ENCODE measurements at places on chromosomes 2 and 18.

- DNase-seq: no peak
These were observed 80.5 kb upstream of the AFF3 start for GRCh38 chr2:100222844-100223243.

DNA sequence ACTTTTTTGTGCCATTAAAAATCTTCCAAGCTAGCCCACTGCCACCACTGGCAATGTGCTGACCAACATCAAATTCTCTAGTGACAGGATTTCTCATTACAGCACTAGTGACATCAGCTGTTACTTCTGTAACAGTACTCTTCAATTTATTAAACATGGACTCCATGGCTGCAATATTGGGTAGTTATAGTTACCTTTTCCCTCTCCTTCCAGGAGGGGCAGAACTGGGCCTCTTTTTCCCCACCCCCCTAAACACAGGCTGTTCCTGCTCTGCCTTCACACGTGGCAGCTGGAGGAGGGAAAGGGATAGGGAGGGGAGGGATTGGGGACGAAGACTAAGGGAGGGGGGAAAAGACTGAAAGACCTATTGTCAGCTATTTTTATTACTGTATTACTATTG is 38.1 kb downstream of the TRAK2 start:
- DNase-seq: no peak

GRCh38 chr2:190156530-190157212 is 94.1 kb upstream of the MSTN start:
- no peak for DNase-seq

DNA sequence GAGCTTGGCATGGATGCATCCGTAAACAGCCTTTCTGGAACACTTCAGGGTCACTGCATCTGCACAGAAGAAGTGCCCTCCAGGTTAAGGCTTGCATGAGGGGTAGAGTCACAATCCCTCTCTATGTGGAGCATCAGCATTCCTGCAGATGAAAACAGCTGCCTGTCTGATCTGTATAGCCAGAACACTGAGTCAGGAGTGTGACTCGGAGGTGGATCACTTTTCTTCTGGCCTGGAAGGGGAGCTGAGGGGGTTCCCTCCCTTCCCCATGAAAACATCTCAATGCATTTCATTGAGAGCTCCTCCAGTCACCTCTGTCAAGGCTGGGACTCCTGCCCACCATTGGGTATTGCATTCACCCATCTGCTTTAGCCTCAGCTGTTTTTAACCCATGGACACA is 72.5 kb upstream of the SERPINE2 start:
- no peak for DNase-seq

DNA sequence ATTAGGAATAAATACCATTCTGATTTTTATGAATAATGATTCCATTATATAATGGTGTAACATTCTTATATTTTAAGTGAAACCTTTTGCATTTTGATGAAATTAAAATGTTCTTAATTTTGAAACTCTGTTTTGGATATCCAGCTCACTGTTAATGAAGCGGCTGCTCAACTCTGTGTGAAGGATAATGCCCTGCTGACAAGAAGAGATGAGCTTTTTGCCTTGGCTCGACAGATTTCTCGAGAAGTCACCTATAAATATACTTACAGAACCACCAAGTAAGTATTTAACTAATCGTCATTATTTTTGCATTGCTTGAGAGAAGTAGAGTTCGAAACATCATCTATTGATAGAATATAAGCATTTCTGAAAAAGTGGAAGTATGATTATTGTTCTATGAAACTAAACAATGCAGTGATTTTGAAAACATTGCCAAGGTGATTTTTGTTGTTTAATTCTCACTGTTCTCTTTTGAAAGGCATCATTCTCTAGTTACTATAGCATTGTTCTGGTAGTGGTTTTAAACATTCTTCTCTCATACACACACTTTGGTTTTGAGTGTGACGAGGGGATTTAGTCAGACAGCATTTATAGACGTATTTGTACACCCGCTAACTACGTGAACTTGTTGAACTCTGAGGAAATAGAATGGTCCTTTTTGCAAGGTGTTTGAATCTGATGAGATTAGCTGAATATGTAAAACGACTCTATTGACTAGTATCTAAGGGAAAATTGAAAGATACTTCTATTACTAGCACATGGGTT is 21.5 kb downstream of the NAB1 start:
- no peak for DNase-seq

DNA sequence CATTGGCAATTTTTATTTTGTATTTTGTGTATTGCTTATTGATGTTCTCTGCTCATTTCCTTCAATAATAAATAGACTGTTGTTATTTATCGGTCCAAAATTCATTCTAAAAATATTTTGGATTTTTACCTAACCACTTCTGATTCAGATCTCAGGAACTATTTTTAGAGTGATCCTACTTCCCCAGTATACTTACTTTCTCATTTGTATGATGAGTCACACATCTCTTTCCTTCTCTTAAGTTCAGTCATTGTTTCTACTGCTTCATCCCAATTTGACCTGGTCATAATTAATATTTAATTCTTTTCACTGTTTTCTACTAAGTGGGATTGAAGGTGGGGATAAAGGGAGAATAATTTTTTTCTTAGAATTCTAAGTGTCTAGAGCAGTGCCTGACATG is 75.1 kb downstream of the AGPS start:
- DNase-seq: no peak

GRCh38 chr18:39871961-39872360 is 2083.1 kb upstream of the PIK3C3 start:
- DNase-seq: no peak

- no peak for DNase-seq
These were observed 39.8 kb upstream of the KCNF1 start for GRCh38 chr2:10871978-10872377.

DNA sequence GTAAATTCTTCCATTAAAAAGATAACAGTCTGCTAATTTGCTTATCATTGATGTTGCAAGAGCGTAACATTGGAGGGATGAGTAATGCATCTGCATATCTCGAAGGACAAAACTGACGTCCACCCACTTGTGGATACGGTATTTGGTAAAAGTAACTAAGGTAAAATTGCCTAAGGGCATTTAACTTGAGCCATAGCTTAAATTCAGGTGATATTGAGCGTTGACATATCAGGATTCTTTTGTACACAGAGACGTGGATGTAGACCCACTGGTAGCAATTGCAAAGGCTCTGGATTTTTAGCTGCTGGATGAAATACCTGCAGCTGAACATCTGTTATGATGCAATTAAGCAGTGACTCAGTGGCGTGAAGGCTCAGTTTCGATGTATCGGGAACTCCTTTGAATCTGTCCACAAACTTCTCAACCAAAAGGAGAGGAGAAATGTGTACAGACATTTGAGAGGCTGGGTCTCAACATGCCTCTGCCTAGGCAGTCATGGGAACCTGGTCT is 119.3 kb downstream of the SPTBN1 start:
- no peak for DNase-seq

- DNase-seq: no peak
These were observed 34.1 kb downstream of the NFATC1 start for GRCh38 chr18:79429785-79430281.

DNA sequence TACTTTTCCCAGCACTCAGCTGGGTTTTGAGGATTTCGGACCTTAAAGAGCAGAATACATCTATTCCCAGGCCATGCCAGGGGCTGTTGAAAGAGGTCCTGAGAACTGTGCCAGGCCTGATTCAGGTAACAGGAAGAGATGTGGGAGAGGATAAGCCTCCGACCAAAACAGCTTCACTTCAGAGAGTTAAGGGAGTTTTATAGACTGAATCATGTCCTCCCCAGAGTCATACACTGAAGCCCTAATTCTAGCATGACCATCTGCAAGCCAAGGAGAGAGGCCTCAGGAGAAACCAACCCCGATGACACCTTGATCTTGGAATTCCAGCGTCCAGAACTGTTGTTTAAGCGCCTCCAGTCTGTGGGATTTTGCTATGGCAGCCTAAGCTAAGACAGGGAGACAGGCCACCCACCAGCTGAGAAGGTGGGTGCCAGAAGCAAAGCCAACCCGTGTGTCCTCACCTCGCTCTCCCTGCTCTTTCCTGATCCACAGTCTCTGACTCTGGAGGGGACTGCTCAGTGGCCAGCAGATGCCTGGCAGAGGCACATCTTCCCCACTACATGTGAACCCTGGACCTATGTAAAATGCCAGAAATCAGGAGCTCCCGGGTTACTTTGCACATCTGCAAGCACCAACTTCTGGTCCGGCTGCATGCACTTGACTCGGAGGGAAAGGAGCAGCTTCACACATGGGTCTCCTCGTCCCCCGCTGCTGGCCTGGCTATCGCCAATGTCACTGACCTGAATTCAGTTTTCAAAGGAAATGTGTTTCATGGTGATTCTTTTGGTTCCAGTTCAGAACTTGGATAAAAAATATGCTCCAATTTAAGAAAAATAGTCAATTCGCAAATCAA is 116.8 kb upstream of the EPC2 start:
- no peak for DNase-seq

GRCh38 chr2:40639320-40639719 is 187.4 kb upstream of the SLC8A1 start:
- no peak for DNase-seq

DNA sequence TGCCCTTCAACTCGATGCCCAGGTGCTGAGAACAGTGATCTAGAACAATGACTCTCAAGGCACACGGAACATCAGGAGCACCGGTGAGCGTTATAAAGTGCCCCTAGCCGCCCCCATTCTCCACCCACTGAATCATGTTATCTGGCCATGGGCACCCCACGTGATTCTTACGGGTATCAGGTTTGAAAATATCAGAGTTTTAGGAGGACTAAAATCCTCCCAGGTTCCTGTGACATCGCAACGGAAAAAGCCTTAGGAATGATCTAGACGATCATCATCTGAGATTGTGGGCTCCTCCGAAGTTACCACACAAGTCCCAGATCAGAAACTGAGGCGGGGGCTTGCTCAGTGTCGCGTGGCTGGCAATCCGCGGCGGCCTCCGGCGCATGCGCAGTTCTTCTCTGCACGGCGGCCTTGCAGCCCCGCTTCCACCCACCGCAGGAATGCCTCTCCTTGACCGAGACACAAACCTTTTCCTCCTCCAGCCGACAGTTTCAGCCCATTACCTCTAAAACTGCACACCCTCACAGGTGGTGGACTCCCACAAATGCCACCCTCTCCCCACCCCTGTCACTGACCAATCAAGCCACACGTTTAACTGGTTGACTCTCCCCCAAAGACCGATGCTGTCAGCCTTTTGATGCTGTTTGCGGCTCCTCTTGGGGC is 5.8 kb upstream of the MRPL33 start:
- DNase-seq: peak; percentile 74

- DNase-seq: no peak
These were observed 23.9 kb upstream of the ALLC start for GRCh38 chr2:3633982-3634595.

Data from ureter (tissue), 1 donor.